ENCODE measurements at places on chromosomes 3 and 15. TPM values are rescaled to one million over a fixed set of nuclear protein-coding genes. Genes with fewer than 3 reads are reported as not detected.

The KLF13 gene
- total RNA-seq: 29.7 TPM

The SPATA12 gene
- total RNA-seq: not detected

DNA sequence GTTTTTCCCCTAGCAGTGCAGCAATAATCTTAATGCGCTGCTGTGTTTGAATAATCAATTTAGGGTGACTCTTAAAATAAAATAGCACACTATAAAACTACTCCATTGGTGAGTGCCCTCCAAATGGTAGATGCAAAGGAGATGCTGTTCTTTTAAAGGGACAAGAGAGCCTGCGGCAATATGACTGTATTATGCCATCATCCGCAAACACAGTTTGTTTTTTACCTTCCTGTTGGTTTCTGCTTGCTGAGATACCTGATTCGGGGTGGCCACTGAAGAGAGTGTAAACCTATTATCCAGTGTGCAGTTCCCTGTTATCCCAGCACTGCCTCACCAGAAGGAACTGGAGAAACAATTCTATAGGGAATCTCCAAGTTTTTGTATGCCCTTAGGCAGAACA, 523.1 kb upstream of the TGFBR2 start:
- DNase-seq: no peak

The NOX5 gene
- not detected for total RNA-seq

Data from gastrocnemius medialis (tissue), 4 donors.